CD4-positive, alpha-beta T cell treated with Interleukin-4 for 4 hours (primary cell): ENCODE measurements at places on chromosomes 6 and 20.

DNA sequence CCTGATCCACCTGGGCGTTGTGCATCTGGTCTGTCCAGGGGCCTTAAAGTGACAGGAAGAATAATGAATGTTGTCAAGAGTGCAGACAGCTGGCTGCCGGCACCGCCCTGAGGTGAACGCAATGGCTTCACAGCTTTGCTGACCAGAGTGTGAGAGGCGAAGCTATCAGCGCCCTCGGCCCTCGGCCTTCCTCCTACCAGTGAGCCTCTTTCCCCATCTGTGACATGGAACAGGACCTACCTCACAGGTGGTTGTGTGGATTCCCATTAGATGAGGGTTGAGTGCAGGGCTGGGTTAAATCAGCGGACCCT, 54.8 kb downstream of the CTCFL start:
- DNase-seq = no peak

DNA sequence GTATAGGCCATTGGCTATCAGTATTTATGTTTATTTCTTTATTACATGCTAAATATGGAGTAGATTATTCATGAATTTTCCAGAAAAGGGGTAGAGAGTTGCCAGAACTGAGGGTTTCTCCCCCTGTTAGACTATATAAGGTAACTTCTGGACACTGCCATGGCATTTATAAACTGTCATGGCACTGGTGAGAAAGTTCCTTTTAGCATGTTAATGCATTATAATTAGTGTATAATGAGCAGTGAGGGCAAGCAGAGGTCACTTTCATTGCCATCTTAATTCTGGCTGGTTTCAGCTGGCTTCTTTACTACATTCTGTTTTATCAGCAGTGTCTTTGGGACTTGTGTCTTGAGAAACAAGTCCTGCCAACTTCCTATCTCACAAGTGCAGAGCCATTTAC, 220.0 kb upstream of the CNR1 start:
- no peak for DNase-seq

DNA sequence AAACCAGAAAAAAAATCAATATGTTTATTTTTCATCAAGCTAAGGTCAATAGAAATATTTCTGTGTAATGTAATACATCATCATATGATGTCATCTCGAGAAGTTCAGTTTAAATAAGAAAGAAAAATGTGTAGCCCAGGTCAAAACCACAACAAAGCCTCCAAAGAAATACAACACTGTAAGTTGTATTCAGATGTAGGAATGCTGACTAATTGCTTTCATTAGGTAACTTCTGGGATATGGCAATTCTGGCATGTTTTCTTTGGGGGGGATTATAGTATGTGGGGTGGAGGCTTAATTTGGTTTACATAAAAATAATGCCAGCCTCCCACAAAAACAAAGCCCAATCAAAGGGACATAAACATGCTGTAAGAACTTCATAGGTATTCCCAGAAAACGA, 881.8 kb upstream of the CITED2 start:
- no peak for DNase-seq

DNA sequence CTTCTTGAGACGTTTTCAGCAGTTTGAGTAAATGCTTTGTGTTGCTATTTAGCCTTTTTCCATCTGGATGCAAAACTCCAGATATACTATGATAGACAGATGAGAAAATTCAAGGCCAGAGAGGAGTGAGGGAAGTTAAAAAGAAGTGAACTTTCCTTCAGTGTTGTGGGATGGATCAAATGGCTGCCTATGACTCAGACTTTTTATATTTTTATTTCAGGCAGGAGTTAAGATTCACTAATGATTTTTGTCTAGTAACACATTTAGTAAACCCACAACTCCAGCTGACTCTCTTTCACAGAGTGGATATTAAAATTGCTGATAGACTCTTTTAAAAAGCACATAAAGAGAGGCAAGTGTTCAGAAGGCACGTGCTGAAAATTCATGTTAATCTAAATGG, 23.2 kb upstream of the PTCHD4 start:
- no peak for DNase-seq
